ENCODE measurements at places on chromosomes 13 and 19.

- no peak for DNase-seq
Observed at GRCh38 chr19:14072535-14073260, at the start of gene MISP3. Gene MISP3, plus strand, starts transcription at chr19:14072786. Its CDS starts 524 bp downstream, at chr19:14073310.

DNA sequence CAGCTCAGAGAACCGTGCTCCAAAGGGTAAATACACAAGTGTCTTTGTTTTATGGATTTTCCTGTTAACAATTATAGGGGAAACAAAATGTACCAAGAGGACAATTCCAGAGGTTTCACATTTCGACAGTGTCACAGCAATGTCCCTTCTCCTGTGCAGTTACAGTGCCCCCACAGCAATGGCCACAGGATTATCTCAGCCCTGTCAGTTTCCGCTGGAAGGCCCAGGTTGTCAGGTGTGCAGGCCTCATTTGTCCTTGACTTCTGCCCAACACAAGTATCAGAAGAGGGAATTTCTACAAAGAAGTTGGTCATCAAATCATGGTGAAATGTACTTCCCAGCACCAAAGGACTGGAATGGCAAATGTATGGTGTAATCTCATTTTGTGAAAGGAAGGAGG is 11.2 kb upstream of the N4BP2L2 start:
- DNase-seq = no peak

DNA sequence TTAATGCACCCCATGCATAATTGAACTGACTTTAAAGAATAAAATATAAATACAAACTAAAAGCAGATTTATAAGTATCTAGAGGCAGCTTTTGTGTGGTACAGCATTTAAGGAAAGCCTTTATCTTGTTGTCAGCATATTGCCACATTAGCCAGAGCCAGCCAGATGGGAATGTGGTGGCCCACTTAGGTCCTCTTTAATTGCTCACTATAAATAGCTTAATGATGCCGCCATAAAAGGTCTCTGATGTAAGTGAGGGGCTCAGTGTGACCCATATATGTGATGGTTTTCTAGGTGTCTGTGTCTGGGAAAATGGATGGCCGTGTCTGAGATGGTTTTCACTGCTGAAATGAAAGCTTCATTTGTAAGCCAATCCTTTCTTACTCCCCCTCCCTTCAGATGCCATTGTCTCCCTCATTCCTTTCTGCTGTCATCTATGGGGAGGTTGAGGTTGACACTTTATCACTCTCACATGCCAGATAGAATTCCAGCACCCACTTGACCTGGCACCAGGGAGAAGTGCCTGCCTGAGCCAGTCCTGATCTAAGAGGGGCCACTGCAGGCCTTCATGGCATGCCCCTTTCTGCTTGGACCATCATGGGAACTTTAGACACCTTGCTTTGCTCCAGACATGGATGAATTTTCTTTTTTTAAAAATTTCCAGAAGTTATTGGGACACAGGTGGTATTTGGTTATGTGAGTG is 135.3 kb downstream of the MTUS2 start:
- no peak for DNase-seq

DNA sequence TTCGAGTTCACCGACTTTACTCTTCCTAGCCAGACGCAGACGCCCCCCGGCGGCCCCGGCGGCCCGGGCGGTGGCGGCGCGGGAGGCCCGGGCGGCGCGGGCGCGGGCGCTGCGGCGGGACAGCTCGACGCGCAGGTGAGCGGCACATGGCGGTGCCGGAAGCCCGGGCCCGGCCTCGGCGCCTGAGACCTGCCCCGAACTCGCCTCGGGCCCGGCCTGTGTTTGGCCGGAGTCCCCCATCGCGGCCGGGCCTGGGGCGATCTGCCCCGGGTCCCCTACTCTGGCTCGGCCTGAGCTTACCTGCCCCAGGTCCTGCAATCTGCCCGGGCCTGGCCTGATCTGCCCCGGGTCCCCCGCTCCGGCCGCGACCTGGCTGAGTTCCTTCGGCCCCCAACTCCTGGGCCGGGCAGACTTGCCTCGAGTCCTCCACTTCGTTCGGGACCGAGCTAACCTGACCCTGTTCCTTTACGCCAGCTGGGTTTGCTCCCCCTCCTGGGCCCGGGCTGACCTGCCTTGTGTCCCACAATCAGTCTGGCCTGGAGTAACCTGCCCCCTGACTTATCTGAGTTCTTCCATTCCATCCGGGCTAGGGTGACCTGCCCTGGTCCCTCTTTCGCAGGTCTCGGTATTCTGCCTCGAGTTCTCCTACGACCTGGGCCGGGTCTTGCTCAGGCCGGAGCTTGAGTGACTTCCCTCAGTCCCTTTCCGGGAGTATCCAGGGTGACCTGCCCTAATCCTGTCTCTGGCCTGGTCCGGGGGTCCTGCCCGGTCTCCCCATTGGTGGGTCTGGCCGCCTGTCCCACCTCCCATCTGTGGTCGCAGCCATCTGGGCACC is 764 bp downstream of the UPF1 start:
- no peak for DNase-seq

- DNase-seq = no peak
Observed at GRCh38 chr19:40143612-40144011, 47.6 kb upstream of the MAP3K10 start.

DNA sequence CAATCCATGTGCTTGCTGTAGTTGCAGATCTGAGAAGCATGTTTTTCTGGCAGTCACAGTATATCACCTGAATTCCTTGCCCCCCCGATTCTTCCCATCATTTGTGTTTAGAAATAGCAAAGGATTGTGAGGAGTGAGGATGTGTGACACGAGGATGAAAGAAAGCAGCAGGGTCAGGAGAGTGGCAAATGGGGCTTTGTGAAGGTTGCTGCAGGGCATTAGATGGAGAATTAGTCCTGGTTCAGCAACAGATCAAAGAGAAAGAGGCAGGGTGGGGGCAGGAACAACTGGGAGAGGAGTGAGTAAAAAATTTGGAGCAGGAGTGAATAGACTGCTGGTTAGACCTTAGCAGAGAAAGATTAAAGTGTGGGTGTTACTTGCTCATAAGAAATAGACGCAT is 47.7 kb upstream of the TNFSF11 start:
- no peak for DNase-seq

DNA sequence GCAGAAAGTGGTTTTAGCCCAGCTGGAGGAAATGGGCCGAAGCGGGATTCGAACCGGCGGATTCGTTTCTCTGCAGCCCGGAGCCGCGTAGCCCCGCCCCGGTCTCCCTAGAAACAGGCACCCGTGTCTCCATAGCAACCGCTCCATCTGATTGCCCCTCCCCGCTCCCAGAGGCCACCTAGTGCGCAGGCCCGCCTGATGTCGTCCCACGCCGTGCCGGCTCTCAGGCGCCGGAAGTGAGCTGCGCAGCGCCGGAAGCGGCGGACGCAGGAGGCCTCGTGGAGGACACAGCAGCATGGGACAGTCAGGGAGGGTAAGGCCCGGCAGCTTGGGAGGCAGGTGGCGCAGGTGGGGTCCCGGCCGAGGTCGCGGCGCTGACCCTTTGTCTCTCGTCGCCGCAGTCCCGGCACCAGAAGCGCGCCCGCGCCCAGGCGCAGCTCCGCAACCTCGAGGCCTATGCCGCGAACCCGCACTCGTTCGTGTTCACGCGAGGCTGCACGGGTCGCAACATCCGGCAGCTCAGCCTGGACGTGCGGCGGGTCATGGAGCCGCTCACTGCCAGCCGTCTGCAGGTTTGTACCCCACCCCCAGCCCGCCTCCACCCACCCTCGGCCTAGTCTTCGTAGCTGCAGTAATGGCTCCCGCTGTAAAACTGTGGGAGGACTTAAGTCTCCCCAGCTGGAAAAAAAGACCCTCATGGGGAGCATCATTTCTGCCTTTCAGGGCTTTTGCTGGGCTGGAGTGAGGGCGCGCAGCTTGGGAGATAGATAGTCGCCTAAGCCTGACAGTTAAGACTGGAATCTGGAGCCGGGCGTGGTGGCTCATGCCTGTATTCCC is at the start of gene PPAN:
Gene PPAN (plus strand): TSS at position 263 of the 837 bp plus-strand sequence. CDS start 33 bp downstream, at position 296.
- DNase-seq = peak; percentile 92

DNA sequence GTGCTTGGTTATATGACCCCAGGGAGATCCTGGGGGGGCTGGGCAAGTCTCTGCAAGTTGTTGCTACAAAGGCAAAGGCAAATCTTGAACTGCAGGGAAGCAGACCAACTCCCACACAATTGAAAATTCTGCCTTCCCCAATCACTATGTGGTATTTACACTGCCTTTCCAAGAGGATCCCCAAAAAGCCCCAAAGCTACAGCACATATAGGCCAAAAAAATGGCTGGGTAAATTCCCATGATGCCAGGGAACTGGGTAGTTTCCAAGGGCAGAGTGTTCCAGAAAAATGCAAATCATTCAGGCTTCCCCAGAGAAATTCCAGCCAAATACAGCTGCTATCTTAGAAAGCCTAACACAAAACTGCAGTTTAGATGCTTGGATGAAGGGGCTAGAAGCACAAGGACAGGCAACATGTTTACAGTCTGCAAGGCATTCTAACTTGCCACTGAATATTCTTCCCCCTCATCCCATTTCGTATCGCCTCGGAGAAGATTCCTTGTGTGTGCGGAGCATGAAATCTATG is 6.2 kb downstream of the FOXO1 start:
- no peak for DNase-seq

DNA sequence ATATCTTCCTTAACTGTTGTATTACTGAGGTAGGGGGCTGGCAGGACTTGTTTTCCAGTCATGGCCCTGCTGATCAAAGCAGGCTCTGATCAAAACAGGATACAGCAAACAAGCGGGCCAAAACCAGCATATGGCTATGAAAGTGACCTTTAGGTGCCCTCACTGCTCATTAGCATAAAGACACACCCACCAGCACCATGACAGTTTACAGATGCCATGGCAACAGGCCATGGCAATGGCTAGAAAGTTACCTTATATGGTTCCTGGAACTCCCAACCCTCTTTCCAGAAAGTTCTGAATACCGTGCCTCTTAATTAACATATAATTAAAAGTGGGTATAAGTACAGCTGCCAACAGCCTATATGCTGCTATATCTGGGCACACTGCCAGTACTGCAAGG is 551.4 kb upstream of the SGCG start:
- DNase-seq = no peak

- DNase-seq = no peak
Observed at GRCh38 chr13:80296638-80297037, 44.3 kb downstream of the SPRY2 start.

DNA sequence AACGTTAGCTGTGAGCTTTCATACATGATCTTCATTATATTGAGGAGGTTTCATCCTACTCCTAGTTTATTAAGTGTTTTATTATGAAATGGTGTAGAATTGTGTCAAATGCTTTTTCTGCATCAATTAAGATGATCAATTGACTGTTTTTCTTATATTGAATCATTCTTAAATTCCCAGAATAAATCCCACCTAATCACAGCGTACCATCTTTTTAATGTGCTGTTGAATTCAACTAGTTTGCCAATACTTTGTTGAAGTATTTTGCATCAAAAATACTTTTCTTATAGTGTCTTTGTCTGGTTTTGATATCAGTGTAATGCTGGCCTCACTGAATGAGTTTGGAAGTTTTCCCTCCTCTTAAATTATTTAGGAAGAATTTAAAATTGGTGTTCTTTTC is 138.6 kb upstream of the SGCG start:
- DNase-seq = no peak

- no peak for DNase-seq
Observed at GRCh38 chr13:80379245-80379644, 38.3 kb upstream of the SPRY2 start.

- DNase-seq = no peak
Observed at GRCh38 chr19:5953680-5954213, 24.2 kb downstream of the RANBP3 start.

DNA sequence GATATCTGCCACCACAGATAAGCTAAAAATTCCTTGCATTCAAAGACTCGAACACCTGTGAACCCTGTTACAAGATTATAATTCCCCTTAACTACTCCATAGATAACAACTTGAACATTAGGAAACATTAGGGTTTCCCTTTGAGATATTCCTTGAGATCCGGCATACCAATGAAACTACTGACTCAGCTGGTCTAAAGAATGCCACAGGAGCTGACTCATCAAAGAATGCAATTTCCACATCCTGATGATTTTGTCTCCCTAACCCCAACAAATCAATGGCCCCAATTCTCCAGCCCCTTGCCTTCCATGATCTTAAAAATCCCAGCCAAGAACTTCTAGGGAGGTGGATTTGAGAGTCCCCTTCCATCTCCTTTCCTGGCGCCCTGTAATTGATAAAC is 35.6 kb upstream of the ZNF599 start:
- no peak for DNase-seq

GRCh38 chr13:46598140-46598819 is 45.3 kb downstream of the LRCH1 start:
- DNase-seq = no peak

DNA sequence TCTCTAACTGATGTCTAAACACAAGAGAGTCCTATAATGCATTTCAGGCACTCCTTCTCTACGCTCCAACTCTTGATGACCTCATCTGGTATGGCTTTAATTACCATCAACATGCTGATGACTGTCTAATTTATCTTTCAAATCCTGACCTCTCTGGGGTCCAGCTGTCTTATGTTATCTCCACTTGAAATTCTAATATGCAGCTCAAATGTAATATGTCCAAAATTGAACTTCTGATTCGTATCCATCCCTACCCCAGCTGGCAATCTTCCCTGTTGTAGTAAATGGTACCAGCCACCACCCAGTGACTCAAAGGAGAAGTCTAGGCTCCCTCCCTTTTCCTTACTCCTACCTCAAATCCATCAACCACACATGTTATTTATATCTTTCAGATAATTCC is 288.0 kb upstream of the SLC10A2 start:
- DNase-seq = no peak

DNA sequence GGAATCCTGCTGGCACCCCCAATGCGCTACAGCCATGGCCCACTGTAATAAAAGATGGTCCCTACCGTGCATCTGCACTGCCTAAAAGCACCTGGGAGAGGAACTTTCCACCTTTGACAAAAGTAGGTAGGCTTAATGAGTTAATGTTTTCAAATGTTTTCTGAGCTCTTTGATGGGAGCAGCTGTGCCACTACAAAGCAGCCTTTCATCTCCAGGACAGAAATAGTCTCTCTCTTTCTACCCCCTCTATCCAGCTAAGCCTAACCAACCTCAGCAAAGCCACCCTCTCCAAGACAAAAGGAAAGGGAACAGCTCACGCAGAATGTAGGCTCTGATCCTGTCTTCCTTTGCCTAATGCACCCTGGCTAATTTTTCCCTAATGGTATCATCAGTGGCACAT is 560.2 kb downstream of the UQCRFS1 start:
- DNase-seq = no peak

- DNase-seq = no peak
Observed at GRCh38 chr13:34208336-34208735, 390.4 kb downstream of the RFC3 start.

DNA sequence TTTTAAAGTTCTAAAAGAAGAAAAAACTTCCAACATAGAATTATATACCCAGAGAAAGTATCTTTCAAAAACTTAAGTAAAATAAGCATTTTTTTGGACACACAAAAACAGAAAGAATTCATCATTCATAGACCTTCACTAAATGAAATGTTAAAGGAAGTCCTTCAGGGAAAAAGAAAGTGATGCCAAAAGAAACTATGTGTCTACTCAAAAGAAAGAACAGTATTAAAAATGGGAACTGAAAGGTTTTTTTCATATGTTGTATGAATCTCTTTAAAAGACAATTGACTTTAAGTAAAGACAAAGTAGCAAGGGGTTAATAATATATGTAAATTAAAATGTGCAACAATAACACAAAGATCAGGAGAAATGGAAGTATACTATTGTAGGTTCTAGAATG is 96.5 kb downstream of the DHRS12 start:
- no peak for DNase-seq

GRCh38 chr19:13152974-13153568 is 2.9 kb downstream of the IER2 start:
- peak; percentile 96 for DNase-seq

- DNase-seq = no peak
Observed at GRCh38 chr13:20118268-20119140, 42.3 kb downstream of the GJA3 start.

GRCh38 chr19:44643605-44644401 is at the start of gene PVR:
Gene PVR, plus strand, starts transcription at chr19:44643910. Its CDS starts 187 bp downstream, at chr19:44644097.
- no peak for DNase-seq

- DNase-seq = no peak
Observed at GRCh38 chr13:112366907-112367646, 9.1 kb upstream of the SPACA7 start.

Measured in stimulated activated CD8-positive, alpha-beta memory T cell treated with anti-CD3 and anti-CD28 coated beads, Interleukin-4, amount 100 ng/mL, for 4 hours (primary cell).